HFFc6 (cell line): ENCODE measurements at places on chromosomes 4 and X. TPM values are rescaled to one million over a fixed set of nuclear protein-coding genes. Genes with fewer than 3 reads are reported as not detected.

- DNase-seq: no peak
Measured at GRCh38 chr4:117777721-117778120, 256.6 kb upstream of the NDST3 start.

DNA sequence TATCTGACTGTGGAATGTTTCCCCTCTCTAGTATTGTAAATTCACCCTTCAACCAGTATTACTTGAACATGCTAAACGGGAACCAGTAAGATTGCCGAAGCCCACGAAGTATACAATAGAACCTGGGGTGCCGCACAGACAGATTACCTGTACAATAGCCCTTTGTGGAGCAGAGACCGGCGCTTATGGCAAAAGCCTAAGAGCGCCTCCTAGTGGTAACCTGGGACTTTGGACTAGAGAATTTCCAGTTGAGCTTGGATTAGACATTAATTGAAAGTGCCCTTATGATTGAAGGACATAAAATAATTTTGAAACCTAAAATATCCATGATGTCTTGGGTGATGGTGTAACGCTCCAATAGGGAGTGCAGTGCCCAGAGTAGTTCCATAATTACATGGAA lies 14.1 kb downstream of the ZNF157 start:
- peak; percentile 37 for DNase-seq

Gene IL9R
- total RNA-seq: not detected in 2 replicates

DNA sequence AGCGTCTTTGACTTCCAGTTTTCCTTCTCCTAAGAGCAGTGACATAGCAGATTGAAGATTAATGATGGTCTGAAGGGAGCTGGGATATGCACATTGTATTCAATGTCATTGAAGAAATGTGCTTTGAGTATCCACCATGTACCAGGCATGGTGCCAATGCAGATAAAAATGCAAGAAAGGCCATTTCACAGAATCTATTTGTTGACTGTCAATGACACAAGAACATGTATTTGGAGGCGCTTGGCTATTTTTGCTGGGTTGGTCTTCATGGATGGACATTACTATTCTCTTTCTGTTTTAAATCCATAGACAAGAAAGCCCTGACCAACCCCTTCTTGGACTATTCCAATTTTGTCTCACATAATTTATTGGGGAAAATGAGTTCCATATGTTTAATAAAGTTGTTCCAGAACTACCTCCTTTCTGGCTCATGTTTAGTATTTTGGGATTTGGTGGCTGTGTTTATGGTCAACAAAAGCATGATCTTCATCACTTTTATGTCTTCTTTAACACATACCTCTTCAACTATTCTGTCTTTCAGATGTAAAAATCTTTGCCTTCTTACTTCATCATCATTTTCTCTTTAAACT lies 174.5 kb downstream of the CPE start:
- DNase-seq: no peak

Gene RENBP
- 0.26 to 0.62 TPM in 2 of 3 replicates, not detected in the other for total RNA-seq

DNA sequence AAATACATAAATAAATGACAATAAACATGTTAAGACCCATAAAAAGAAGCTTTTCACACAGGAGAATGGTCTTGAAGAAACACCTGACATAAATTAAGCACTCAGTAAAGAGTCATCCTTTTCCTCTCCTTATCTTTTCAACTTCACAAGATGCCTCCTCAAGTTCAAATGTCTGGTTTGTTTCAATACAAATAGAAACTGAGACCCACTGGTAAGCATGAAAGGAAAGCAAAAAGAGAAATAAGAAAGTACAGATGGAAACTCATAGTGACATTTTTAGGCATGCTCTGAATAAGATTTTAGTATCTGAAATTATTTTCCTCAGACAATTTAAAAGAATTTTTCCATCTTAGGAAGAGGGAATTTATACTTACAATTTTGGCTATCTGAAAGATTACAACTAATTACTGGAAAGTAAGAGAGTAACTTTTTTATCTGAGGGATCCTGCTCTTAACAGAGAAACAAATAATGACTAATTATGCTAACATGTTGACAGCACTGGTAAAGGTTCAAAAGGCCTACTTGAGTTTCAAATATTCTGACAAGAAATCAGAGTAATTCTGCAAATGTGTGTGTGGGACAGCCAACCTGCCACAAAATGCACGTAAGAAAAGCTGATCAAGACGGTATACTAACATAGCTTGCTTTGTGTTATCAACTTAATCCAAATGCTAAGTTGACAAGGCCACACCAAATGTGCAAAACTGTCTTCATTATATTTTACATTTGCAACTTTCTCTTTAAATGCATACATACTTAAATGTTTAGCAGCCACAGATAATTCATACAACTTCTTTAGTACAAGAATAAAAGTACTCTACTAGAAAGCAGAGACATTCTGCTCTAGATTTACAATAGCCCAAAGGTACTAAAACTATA lies 113.0 kb downstream of the IQCM start:
- DNase-seq: no peak

Gene SERTM2
- total RNA-seq: not detected in 3 replicates

GRCh38 chrX:73913580-73913979 lies 350.6 kb downstream of the CHIC1 start:
- DNase-seq: peak; percentile 2

Gene CYTL1
- total RNA-seq: not detected in 3 replicates

DNA sequence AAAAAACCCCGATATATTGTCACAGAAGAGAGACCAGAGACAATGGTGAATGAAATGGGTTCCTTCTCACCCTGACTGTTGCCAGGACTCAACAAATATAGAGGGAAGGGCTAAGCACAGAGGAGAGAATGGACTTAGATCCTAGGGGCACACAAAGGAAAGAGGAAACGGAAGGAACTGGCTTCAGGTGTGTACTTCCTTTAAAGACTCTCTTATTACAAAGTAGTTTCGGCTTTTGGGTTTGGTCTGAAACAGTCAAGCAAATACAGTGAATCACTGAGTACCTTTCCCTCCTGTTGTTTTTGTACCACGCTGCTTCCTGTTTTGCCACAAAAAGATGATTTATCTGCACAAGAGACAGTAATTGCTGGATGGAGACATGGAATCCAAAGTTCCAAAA lies 46.1 kb upstream of the S100G start:
- DNase-seq: no peak

Gene ZNF157
- total RNA-seq: not detected in 3 replicates

GRCh38 chr4:86653237-86653865 lies 59.2 kb downstream of the PTPN13 start:
- no peak for DNase-seq
